ENCODE measurements at places on chromosomes 3 and 15.
A peak's percentile ranks its signal among the peaks of the same experiment; 100 is the strongest.

DNA sequence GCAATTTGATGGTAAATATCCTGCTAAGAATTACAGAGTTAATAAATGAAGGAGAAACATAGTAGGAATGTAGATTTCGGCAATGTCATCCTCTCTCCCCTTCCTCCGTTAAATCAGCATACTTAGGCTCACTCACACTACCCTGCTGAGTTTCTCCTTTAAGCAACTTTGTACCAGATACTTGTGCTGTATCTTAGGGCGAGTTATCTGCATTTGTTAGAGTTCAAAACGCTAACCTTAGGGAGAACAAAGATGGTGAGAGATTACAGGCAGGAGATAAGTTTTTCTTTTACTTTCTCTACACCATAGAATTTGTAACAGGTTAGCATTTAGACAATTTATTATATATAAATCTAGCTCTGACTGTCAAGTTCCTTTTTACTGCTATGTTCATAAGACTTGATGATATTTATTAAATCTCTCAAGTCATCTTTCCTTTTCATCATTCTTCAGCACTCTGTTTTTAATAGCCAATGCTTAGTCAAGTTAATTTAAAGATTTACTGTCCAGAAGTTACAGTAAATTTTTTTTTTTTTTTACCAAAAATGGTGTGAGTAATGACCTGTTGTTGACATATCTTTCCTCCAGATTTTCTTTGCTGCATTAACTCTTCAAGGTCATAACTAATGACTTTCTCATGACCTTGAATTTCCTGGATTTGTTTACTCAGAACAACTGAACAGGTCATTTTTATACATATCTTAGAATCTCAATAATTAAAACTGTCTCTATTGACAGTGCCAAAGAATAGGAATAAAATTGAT, 22.2 kb downstream of the SUCNR1 start:
- peak; percentile 3 for DNase-seq

DNA sequence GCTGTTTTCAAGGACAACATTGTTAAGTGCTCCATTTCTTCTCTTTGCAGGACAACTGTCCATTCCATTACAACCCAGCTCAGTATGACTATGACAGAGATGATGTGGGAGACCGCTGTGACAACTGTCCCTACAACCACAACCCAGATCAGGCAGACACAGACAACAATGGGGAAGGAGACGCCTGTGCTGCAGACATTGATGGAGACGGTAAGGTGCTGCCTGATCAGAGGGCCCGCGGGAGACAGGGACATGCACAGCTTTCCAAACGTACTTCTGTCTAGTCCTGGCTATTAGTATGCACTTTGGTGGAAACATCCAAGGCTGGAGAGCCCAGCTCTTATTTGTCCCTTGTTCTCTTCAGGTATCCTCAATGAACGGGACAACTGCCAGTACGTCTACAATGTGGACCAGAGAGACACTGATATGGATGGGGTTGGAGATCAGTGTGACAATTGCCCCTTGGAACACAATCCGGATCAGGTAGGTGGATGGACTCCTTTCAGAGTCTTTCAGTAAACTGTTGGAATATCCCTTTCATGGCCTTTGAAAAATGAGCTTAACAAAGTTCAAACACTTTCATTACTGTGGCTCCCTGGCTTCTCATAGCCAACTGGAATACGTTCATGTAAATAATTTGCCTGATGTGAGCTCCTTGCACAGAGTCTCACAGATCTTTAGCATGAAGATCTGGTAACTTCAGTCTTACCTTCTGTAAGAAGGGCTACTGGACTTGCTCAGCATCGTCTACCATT, 10.4 kb downstream of the THBS1 start:
- no peak for DNase-seq

GRCh38 chr3:127287840-127288239, at the start of gene PRR20G:
PRR20G (minus strand) TSS chr3:127288046; CDS start chr3:127287365, 681 bp downstream.
- no peak for DNase-seq

GRCh38 chr15:74306781-74307217, 60.6 kb downstream of the CYP11A1 start:
- no peak for DNase-seq

DNA sequence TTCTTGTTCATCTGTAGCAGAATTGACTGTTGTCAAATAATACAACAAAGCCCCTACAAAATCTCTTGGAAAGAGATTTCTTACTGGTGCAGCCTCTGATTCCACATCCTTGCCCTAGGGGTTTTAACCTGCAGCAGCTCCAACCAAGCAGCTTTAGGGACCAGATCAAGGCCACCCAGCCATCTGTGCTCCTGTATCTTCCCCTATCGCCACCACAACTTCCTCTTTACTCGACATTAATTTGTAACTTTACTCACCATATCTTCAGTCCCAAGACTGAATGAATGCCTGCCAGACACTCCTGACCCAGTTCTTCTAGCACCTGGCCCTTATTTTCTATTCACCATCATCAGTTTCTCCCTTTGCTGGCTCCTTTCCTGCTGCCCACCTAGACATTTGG, 156.6 kb upstream of the IL12A start:
- no peak for DNase-seq

- DNase-seq, result no peak
Measured at GRCh38 chr3:123521179-123521969, 63.5 kb downstream of the HACD2 start.

DNA sequence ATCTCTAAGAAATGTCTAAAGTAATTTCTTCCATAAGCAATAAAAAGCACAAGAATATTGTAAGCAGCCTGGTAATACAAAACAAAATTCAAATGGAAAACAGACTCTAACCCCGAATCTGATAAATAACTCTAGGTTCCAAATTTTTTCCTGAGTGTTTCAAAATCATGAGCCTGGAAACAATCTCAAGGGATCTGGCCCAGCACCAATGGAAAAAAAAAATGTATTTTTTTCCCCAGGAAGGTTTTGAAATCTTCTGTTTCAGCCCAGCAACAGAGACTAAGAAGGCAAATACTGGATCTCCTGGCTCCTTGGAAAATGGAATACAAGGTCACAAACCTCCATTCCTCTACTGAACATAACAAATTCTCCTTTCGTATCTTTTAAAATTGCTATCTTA, 13.0 kb downstream of the TBC1D2B start:
- DNase-seq, result no peak

- no peak for DNase-seq
Measured at GRCh38 chr15:64930019-64930652, 18.4 kb downstream of the ANKDD1A start.

All from activated CD4-positive, alpha-beta T cell treated with anti-CD3 and anti-CD28 coated beads, Interleukin-2, Interleukin-6, amounts not matched to agents 100 ng/mL and 50 ng/mL, durations not matched to agents 16 hours and 8 hours (primary cell).